ENCODE measurements at places on chromosomes 6 and 20.

GRCh38 chr20:54162378-54163009, 11.3 kb downstream of the CYP24A1 start:
- DNase-seq = no peak

DNA sequence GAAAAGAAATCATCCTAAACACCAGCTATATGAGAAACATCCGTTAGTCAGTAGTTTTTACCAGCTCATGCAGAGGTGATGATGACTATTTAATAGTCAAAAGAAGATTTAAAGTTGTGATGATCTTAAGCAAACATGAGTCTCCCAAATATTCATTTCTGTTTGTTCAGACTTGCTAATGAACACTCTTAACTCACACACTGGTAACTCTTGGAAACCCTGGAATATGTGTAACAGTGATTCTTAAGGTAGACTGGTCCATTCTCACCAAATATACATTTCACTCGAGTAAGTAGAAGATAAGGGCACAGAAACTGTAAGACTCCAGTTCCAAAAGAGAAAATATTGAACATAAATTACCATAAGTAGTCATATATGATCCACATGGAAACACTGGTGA, 29.1 kb downstream of the RSPO3 start:
- DNase-seq = no peak

- no peak for DNase-seq
Measured at GRCh38 chr6:1641343-1641885, 31.7 kb downstream of the FOXC1 start.

DNA sequence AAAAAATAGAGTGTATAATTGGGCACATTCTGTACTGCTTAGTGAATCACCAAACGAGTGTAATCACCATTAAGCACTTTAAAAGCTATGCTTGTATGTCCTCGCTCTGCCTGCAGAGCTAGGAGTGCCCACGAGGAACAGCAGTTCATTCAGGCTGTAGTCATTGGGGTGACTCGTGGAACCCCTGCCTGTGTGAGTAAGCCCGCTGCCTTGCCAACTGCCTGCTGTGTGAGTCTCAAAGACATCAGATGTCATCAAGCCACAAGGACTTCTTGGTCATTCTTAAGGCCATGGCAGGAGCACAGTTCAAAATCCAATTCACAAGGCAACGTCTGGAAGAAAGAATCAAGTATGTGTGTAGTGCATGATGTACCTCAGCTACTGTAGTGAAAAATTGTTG, 60.4 kb downstream of the FOXO3 start:
- DNase-seq = peak; percentile 80

DNA sequence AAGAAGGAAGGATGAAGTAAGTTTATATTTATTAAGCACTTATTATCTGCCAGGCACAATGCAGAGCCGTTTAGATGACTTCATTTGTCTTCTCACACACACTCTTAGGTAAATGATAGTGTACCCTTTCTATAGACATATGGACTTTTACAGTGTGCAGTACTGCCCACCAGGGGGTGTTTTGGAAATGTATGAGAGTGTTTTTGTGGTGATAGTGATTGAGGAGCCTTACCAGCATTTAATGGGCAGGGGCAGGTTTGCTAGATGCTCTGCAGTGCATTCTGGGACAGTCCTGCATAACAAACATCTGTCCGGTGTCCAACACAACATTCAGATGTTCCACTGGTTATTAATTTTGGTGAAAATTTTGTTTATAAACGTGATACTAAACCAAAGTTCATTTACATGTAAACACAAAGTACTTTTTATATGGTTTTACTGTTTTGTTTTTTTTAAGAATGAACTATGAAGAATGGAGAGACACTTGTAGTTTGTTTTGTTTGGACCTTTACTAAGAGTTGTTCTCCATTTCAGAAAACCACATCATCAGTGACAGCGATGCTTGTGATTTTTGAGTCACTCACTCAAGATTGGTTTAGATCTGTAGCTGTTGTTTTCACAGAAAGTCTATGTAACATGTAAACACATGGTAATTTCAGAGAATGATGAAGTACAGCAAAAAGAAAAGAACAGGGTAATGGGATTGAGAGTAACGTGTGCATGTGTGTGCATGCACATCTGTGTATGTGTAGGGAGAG, 19.9 kb downstream of the KCNS1 start:
- DNase-seq = peak; percentile 26

GRCh38 chr20:62782893-62783278, 13.4 kb upstream of the MRGBP start:
- DNase-seq = no peak

- peak; percentile 47 for DNase-seq
Measured at GRCh38 chr20:5654557-5654956, 95.6 kb upstream of the SHLD1 start.

GRCh38 chr20:25584905-25585704, at the start of gene NINL:
Gene NINL (minus strand): TSS chr20:25585531. CDS start chr20:25526587, 58,944 bp downstream.
- peak; percentile 93 for DNase-seq

GRCh38 chr20:50900261-50900660, 31.0 kb downstream of the ADNP start:
- no peak for DNase-seq

DNA sequence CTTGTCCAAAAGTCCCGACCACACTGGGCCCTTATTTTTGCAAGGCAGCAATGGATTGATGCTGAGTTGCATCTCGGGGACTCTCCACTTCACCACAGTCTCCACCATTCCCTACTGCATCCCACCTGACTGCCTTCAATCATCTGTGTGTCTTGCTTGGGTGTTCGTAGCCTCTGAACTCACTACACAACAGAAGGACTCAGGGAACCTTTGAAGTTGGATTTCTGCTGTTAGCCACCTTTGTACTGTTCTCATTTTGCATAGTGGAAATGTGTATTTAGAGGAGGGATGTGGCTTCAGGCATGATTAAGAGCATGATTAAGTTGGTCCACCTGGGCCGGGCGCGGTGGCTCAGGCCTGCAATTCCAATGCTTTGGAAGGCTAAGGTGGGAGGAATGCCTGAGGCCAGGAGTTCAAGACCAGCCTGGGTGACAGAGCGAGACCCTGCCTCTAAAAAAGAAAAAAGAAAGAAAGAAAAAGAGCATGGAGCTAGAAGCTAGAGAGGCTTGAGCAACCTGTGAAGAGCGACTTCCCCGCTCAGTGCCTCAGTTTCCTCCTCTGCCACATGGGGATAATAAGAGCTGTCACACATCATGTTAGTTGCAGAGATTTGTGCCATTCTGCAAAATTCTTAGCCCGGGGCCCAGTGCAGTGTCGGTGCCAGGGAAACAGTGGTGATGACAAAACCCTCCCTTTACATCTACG, 121.3 kb upstream of the PTPN1 start:
- no peak for DNase-seq

- no peak for DNase-seq
Measured at GRCh38 chr6:1610497-1611321, 994 bp downstream of the FOXC1 start.

DNA sequence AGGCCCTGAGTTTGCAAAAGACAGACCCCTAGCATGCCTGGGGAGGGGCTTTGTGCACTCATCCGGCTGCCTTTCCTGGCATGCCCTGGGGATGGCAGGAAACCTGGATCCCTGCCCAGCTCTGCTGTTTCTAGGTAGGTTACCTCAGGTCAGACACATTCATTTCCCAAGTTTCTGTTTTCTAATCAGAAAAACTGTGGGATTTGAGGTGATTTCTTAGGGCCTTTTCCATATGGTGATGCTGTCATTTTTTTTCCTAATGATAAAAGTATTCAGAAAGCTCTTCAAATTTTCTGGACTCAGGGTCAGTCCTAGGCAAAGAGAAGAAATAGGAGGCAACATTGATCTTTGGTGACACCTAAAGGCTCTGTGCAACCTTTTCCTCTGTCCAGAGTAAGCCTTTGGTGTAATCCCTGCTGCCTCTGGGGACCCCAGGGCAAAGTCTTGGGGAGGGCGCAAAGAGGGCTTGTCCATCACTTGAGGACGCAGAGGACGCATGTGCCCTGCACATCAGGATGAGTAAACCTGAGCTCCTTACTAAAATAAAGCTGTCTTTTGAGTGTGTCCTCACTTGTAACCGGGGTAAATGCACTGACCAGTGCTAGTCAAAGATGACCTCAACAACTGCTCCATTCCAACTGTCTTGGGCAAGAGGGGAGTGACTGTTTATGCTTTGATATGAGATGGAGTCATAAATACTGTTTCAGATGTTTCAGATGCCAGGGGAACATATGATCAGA, 13.5 kb upstream of the TRAM2 start:
- DNase-seq = peak; percentile 73

DNA sequence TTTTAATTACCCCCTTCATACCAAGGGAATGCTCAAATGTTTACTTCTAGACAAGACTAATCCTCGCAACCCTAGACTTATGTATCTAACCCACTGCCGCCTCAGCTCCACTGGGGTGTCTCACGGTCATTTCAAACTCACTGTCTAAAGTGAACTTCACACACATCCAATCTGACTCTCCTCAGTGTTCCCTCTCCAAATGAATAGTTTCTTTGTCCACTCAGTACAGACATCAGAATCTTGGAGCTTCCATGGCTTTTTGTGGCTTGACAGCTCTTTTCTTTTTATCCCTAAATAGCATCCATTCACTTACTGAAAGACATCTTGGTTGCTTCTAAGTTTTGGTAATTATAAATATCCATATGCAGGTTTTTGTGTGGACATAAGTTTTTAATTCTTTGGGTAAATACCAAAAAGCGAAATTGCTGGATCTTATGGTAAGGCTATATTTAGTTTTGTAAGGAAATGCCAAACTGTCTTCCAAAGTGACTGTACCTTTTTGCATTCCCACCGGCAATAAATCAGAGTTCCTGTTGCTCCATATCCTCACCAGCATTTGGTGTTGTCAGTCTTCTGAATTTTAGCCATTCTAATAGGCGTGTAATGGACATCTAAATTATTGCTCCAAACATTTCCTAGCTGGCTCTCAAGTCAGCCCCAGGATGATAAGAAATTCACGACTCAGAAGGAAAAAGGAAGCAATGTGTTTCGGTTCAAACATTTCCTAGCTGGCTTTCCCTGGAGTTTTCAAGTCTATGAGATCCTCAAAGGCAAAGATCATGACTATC, 73.1 kb downstream of the DNAAF9 start:
- DNase-seq = no peak

DNA sequence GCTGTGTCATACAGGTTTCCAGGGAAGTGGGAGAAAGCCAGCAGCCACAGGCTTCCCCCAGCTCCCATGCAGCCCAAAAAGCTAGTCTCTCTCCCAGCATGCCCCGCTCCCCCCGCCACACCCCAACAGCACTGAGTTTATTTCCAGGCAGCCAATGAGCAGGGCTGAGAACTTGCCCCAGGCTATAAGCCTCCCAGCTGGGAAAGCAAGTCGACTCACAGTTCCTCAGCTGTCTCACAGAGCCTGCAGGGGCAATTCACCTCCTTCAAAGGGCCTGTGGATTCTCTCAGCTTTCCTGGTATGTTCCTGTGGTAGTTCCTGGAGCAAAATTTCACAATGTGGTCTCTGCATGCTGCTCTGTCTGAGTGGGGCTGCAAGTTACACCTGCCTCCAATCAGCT, 34.2 kb downstream of the PAX1 start:
- DNase-seq = no peak

DNA sequence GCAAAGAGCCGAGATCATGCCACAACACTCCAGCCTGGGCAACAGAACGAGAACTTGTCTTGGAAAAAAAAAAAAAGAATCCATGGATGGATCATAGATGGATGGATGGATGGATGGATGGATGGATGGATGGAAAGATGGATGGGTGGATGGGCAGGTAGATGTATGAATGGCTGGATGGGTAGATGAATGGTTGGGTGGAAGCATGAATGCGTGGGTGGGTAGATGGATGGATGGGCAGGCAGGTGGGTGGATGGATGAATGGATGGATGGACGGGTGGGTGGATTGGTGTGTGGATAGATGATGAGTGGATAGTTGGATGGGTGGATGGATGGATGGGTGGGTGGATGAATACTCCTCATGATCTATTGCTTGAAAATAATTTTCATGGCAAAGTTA, 1.4 kb downstream of the JPH2 start:
- no peak for DNase-seq

DNA sequence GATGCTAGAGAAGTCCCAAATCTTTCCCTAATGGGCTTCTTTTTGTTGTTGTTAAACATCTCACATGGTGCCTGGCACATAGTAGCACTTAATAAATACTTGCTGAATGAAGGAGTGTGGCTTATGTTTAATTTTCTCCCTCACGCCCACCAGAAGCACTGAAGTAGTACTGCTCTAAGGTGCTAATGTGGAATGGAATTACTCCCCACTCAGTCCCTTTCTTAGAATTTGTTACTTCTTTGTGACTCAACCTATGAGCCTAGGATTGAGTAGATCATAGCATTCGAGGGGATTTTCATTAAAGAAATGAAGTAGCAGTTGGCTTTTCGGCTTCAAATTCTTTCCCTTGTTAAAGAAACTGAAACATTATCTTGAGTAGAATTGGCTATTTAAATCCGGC, 192.8 kb downstream of the CLIC5 start:
- no peak for DNase-seq

DNA sequence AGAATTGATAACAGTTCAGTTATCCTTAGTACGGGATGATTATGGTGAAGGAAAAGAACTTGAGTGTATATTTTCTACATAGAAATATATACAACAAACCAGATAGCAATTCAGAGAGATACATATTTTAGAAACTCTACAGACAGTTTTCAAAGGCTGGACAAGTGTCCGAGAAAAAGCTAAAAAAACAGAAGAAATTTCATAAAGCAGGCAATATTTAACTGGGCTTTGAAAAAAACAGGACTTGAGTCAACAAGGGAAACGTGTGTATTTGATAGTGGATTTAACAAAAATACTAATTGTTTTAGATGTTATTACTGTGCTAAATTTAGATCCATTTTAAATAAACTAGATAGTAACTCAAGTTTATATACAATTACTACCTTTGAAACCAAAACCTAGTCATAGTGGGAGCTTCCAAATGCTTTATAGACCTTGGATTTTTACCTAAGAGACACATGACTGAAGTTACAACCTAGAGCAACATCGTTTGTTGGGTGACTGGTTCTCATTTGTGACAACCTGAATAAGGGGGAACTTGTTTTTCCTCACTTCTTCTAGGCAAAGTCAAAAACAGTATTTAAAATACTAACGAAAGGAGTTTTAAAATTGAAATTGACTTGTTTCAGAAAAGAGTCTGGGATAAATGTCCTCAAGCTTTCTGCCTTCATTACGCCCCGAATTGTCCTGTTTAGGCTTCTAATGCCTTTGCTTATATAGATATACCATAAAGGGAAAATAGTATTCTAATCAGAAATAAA, 116.7 kb upstream of the PRSS16 start:
- DNase-seq = no peak

Measured in AG20443 (cell line).